ENCODE measurements at places on chromosomes 6 and 20.
A peak's percentile ranks its signal among the peaks of the same experiment; 100 is the strongest.

DNA sequence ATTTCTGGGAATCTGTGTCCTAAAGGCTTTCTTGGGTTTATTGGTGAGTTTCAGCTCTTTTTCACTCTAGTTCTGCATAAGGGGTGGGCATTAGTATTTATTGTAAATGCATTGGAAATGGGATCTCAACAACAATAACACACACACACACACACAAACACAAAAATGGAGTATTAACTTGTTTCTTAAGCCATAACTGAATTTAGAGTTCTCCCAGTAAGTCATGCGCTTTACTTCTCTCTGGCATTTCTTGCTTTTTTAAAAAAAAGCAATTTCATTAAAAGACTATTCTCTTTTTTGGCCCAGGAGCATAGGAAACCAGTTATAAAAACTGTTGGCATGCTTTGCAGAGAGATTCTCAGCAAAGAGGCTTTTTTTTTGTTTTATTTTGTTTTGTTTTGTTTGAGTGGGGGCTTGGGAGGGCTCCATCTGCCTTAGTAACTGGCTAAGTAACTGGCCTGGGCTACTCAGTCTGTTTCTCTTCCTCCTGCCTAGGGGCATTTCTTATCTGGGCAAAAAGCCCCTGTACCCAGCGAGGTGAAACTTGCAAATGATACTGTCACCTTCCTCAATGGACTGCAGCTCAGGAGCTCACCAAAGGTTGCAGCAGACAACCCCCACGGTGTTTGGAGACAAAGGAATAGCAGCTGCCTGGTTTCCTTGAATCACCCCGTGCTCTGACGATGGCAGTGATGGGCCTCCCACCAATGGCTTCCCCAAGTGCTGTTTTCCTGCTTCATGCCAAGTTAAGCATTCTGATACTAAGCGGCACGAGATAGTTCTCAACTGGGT lies 128.5 kb downstream of the BCAS1 start:
- no peak for DNase-seq

- no peak for DNase-seq
Measured at GRCh38 chr6:17542243-17542642, 57.9 kb upstream of the FAM8A1 start.

DNA sequence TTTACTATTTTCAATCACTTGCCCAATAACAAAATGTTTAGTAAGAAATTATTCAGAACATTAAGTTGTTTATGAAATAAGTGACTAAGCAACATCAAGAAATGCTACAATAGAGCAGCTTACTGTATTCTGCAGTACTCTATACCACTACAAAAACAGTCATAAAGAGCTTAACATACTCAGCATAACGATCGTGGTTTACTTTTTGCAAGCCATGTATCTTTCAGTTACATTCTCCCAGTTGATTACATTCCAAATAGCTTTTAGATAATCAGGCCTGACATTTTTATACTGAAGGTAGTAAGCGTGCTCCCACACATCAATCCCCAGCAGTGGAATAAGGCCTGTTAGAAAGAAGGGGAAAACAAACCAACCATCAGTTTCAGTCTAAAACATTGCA lies 10.7 kb downstream of the SOD2 start:
- no peak for DNase-seq

DNA sequence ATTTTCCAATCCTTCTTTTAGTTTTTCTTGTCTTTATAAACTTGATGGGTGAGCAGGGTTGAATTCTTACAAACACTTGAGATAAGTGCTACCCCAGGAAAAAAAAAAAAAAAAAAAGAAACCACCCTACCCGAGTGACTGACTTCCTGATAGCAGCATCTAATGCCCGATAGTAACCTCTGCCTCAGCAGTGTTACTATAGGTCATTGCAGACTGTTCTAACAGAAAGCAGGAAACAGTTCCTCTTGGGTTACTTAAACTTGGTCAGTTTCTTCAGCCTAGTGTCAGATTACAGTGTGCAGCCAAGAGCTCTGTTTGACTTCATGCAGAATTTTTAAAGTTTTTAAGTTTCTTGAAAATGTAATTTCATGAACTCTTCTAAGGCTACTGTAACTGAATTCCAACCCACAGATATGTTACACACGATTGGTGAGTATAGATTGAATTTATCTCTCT lies 2.1 kb downstream of the MYLIP start:
- DNase-seq = no peak

DNA sequence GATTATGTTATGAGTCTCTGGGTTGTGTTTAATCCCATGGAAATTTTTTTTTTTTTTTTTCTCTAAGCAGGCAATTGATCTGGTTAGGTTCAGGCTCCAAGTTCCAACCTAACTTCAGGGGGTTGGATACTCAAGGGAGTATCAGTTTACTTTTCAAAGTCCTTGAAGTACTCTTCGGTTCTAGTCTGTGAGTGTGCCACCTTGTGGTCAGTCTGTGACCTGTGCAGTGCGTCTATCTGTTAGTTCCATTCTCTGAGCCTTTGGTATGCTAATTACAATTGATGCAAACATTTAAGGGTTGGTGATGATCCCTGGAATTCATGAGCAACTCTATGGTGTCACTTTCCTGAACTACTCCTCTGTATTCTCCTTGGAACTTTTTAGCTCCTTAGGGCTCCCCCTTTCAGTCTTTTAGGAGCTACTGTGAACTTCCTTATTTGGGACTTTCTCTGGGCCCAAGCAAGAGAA lies 342.0 kb downstream of the SOX4 start:
- DNase-seq = no peak

DNA sequence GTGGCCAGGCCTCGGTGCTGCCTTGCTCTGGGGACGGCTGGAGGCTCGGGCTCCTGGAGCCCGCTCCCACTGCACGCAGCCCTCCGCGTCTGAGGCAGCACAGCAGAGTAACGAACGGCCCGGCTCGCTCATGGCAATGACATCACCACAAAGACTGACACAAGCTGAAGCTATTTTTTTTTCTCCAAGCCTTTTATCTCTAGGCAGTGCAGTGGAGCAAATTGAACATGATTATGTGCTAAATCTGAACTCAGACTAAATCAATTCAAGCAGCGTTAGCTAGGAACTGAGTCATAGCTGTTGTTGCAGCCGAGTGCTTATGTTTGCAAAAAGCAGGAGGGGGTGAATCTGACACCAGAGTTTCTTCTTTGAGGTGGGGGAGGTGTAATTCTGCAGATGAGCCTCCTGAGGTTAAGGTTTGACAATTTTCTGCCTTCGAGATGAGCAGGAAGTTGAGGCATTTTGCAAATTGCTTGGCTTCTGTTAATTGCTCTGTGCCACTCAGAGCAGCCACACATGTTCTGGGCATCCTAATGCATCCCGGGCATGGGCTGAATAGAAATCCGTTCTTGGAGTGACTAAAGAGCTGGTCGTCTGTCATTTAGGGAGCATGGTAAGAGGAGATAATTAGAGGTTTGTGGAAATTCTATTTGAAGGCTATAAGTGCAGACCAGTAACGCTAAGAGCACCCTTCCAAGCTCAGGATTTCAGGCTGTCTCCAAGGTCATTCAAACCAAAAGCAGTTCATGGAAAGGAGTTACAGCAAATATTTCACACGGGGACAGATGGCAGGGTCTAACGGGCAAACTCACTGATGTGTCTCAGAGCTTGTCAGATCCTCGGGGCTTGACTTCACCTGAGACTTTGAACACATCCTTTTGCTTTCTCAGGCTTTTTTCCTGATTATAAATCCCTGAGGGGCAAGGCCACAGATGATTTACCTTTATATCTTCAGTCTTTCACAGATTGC lies 155.1 kb upstream of the ENPP5 start:
- no peak for DNase-seq

GRCh38 chr6:17928514-17929430 lies 58.7 kb downstream of the KIF13A start:
- no peak for DNase-seq

GRCh38 chr6:139344186-139344963 lies 30.1 kb downstream of the CITED2 start:
- no peak for DNase-seq

DNA sequence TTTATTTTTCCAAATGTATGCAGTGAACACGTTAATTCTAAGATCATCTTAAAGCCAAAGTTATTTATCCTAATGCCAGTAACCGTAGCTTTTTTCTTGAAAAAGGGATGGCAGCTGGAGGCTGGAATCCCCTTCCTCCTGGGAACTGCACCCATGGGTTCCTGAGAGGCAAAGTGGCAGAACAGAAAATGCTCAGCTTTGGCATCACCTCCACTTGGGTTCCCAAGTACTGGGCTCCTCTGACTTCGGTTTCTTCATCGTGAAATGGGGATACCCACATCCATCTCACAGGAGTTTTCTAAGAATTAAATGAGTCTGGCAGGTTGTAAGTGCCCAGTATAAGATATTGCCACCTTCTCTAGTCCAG lies 6.2 kb upstream of the DDX43 start:
- DNase-seq = no peak

GRCh38 chr6:69796073-69796641 lies 653 bp downstream of the LMBRD1 start:
- peak; percentile 8 for DNase-seq

GRCh38 chr6:147366290-147366689 lies 142.2 kb upstream of the SAMD5 start:
- DNase-seq = no peak

DNA sequence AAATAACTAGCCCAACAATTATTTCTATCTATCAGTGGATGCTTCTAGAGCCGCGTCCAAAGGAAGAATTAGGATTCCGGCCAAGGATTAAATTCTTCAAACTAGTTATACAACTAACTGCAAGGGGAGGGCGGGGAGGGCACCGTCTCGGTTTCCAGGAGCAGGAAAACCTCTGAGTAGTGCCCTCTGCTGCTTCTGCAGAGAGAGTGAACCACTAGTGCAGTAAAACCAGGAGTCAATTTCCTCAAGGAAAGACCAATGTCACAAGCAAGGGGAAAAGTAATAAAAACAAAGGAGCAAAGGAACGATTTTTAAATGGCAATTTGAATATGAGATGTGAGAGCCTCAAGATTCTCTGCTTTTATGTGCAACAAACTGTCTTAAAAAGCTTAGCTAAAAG lies 16.5 kb upstream of the UBE2J1 start:
- no peak for DNase-seq

DNA sequence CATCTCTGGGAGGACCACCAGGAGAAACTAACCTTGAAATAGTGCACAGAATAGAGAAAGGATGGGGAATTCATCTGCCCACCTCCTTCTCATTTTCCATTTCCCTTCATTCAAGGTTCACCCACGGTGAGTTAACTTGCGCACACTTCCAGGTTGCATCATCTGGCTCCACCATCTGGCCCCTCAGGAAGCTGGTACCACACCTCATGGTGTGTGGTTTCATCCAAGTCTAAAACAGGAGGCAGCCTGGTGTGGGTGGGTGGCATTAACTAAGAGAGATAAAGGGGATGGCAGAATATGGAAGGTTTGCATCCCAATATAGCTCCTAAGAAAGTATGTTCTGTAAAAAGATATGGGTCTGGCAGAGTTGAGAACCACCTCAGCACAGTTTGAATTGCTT lies 3.8 kb downstream of the ZNF334 start:
- no peak for DNase-seq

GRCh38 chr20:54133434-54134427 lies 40.1 kb downstream of the CYP24A1 start:
- no peak for DNase-seq

GRCh38 chr6:152503546-152503945 lies 133.6 kb downstream of the SYNE1 start:
- no peak for DNase-seq

GRCh38 chr6:108584323-108584722 lies 23.6 kb downstream of the FOXO3 start:
- DNase-seq = no peak

DNA sequence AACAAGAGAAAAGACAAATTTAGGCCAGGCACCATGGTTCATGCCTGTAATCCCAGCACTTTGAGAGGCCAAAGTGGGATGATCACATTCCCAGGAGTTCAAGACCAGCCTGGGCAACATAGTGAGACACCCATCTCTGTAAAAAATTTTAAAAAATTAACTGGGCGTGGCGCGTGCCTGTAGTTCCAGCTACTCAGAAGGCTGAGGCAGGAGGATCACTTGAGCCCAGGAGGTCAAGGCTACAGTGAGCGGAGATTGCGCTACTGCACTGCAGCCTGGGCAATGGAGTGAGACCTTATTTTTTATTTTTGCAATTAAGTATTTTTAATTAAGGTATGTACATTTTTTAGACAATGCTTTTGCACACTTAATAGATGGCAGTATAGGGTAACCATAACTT lies 3.3 kb downstream of the MTHFD1L start:
- no peak for DNase-seq

- DNase-seq = no peak
Measured at GRCh38 chr6:83019741-83020140, 45.9 kb downstream of the UBE3D start.

GRCh38 chr6:155341130-155341828 lies 27.0 kb upstream of the TFB1M start:
- DNase-seq = no peak

DNA sequence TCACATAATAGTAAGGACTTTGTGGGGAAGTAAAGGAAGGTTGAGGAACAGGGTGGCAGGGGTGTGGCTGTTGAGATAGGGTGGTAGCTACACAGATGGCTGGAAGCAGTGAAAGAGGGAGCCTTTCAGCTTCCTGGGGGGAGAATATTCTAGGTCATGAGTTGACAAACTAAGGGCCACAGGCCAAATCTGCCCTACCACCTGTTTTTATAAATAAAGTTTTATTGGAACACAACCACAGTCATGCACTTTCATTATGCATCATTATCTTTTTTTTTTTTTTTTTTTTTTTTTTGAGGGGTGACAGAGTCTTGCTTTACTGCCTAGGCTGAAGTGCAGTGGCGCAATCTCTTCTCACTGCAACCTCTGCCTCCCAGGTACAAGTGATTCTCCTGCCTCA lies 243.1 kb downstream of the NFATC2 start:
- DNase-seq = no peak

GRCh38 chr20:43389211-43389610 lies 68.5 kb upstream of the SRSF6 start:
- DNase-seq = no peak

DNA sequence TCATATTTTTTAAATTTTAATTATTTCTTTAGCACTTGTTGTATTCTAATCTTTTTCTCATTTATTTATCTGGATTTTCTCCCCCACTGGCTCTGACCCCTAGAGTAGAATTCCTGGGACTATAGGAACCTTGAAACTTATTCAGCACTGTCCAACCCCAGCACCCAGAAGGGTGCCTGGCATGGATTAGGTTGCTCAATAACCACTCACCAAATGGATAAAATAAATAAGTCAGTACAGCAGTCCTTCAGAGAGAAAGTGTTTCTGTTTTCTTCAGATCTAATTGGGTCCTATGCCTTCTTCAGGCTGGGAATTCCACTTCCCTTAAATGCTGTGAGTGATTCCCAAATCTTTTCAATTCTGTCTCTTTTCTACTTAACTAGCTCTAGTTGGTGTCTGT lies 206.2 kb downstream of the PTPRK start:
- DNase-seq = no peak

DNA sequence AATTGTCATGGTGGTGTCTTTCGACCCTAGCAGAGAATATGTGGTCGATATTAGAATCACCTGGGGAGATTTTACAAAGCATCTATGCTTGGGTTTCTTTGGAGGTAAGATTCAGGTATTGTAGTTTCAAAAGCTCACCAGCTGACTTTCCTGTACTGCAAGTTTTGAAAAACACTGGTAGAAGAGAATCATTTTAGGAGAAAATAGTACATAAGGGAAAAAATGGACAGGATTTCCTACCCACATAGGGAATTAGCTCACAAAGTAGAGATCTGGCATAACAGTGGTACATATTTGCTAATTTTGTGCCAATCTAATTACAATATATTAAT lies 27.4 kb upstream of the ABT1 start:
- DNase-seq = no peak

- no peak for DNase-seq
Measured at GRCh38 chr6:132161283-132161682, 210.1 kb upstream of the CCN2 start.

Measured in activated T-helper 1 cell treated with Interleukin-2 at 50 U/mL for 16 hours (primary cell).